Esophagus squamous epithelium (tissue), 5 donors: ENCODE measurements at places on chromosomes 2 and 18.

DNA sequence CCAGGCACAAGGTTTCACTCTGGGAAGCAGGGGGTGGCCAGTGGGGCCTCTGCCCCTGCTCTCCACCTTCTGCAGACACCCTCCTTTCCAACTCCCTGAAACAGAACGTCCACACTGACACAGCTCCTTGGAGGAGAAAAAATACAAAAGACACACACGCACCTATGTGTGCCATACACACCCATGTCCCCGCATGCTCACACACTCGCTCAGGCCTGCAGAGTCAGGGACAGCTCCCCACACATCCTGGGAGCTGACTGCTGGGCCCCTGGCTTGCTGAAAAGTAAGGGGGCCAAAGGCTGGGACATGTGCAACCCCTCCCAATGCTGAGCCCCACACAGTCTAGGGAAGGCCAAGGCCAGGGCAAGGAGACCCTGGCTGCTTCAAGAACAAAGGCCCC is 200.5 kb downstream of the TNS1 start:
- no peaks in the 10 kb centered on the region for H3K4me1 ChIP-seq
- H3K27me3 ChIP-seq = no peaks in the 10 kb centered on the region
- peak overlapping the region; percentile 44 for H3K27ac ChIP-seq
- no peak overlapping the region for H3K4me3 ChIP-seq
- H3K36me3 ChIP-seq = peaks cover 4% of the 10 kb centered on the region
- no peak for DNase-seq

- peaks cover 53% of the 10 kb centered on the region for H3K4me1 ChIP-seq
- peak overlapping the region; percentile 85 for H3K27ac ChIP-seq
- H3K27me3 ChIP-seq = no peaks in the 10 kb centered on the region
- DNase-seq = no peak
- peak overlapping the region; percentile 61 for H3K4me3 ChIP-seq
Observed at GRCh38 chr18:55319459-55320193, 268.4 kb downstream of the TCF4 start.

GRCh38 chr2:17814601-17815000 is 1.7 kb upstream of the MSGN1 start:
- peaks cover 35% of the 10 kb centered on the region for H3K4me1 ChIP-seq
- H3K36me3 ChIP-seq = no peaks in the 10 kb centered on the region
- no peak overlapping the region for H3K4me3 ChIP-seq
- peak overlapping the region; percentile 81 for H3K27ac ChIP-seq
- DNase-seq = no peak
- H3K27me3 ChIP-seq = peaks cover 55% of the 10 kb centered on the region

DNA sequence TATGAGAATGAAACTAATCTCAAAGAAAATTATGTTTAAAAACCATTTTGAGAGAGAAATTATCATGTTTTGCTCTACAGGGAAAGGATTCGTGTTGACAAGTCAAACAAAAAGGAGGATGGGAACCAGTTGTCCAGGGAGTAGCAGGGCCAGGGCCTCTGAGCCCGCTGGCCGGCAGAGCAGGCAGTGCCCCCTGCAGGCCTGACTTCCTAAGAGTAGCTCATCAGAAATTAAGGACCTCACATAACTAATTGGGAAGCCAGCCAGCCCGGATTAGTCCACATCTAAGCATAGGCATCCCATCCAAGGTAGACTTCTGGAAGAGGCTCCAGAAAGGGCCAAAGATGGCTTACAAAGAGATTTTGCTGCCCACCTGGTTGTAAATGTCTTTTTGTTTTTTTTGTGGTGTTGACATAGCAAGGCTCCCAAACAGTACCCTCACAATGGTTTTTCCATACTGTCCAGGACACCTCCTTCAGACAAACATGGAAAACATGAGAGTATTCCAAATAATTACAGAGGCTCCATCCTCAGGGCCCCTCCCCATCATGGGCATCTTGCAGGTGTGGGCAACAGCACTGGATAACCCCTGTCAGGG is 241.2 kb upstream of the TANK start:
- H3K36me3 ChIP-seq = no peaks in the 10 kb centered on the region
- H3K4me3 ChIP-seq = no peak overlapping the region
- DNase-seq = no peak

DNA sequence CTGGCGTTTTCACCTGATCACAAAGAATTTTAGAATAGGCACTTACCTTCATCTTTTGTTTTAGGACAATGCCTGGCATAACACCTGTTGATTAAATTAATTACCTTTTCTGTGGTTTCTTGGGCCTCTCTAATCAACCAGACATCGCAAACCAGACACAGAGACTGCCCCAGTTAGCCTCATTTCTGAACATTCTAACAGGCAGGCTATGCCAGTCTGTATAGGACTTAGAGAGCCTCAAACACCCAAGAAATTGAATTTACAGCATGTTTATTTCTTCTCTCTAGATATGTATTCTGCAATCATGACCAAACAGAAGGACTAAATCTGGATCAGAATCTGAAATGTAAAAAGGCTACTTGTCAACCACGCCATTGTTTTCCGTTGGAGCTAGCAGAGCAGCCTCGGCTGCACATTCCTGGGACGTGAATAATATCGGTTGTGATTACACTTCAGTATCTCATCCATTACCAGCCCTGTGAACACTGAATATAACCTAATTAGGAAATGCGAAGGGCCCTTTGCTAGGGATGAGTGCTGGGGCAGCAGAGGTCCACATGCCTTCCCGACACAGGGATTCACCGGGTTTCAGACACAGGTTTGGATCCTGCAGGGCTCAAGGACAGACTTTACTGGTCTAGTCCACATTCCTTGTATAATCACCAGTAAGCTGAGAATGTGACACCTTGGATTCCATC is 17.5 kb upstream of the CDC42EP3 start:
- H3K36me3 ChIP-seq = no peaks in the 10 kb centered on the region
- H3K4me1 ChIP-seq = peaks cover 18% of the 10 kb centered on the region
- peak overlapping the region; percentile 58 for H3K27ac ChIP-seq
- no peak overlapping the region for H3K4me3 ChIP-seq

DNA sequence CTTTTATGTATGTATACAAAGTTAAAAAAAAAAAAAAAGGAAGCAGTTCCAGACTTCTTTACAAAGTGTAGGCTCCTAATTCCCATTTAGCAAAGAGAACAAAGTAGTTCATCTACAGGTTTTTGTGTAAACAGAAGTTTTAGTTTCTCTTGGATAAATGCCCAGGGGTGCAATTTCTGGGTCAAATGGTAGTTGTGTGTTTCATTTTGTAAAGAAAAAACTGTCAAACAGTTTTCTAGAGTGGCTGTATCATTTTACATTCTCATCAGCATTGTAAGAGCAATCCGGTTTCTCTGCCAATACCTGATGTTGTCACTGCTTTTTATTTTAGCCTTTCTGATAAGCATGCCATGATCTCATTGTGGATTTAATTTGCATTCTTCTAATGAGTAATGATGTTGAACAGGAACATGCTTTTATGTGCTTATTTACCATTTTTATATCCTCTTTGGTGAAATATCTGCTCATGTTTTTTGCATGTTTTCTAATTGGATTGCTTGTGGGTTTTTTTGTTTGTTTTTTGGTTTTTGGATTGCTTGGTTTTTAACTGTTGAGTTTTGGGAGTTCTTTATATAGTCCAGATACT is 16.6 kb upstream of the PSME4 start:
- H3K27ac ChIP-seq = no peak overlapping the region
- DNase-seq = no peak
- peaks cover 14% of the 10 kb centered on the region for H3K36me3 ChIP-seq
- H3K4me3 ChIP-seq = no peak overlapping the region
- H3K27me3 ChIP-seq = no peaks in the 10 kb centered on the region
